ENCODE measurements at places on chromosomes 5 and 9. TPM values are rescaled to one million over a fixed set of nuclear protein-coding genes. Genes with fewer than 3 reads are reported as not detected.

The ZFP2 gene
- 0.06 TPM for total RNA-seq

The IL13 gene
- total RNA-seq: not detected

The IFNB1 gene
- not detected for total RNA-seq

The ZDHHC21 gene
- 2.8 TPM for total RNA-seq

The WWC1 gene
- total RNA-seq: 86.6 TPM
